ENCODE measurements at places on chromosomes 6 and 20.
A peak's percentile ranks its signal among the peaks of the same experiment; 100 is the strongest.

- DNase-seq = no peak
These were observed 1.9 kb downstream of the SYNJ2 start for GRCh38 chr6:157983406-157984119.

GRCh38 chr6:11427723-11428245 is 109.8 kb upstream of the TMEM170B start:
- no peak for DNase-seq

- no peak for DNase-seq
These were observed 83.2 kb upstream of the OGFRL1 start for GRCh38 chr6:71205336-71205956.

DNA sequence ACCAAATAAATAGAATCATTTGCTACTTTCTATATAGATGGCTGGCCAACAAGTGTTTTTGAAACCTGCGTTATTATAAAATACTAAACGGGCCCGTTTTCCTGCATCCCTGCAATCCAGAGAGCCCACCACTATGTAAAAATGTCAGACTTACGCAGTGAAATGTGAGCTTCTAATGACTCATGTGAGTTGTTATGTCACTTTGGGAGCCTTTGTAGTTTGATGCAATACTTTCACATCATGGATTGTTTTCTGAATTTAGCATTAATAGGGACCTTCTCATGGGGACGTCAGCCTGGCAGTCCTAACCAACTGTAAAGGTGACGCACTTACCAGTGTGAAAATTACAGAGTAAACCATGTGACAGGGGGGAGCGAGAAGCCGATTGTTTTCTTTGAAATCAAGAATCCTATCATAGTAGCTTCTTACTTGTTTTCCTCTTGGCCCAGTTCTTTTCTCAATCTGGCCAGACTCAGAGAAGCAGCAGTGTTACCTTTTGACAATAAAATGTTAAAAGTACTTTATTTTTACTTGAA is 75.3 kb downstream of the SSR1 start:
- DNase-seq = no peak

DNA sequence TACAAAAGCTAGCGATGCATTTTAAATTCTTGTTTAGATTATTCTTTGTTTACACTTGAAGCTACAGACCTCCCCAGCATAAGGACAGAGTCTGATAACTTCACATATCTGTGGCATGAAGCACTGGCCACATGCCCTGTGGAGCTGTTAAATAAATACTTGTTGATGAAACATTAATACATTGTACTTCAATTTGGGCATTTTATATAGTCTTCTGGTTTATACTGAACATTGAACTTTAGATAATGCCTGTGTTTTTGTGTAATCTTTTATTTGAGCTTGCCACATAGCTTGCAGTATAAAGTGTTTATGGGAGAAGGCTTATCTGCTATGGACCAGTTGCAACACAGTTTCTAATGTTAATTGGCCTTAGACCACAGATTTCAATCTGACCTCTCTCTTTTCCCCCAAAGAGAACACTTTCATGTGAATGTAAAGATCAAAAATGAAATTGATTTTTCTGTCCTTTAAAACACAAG is 48.2 kb downstream of the FRK start:
- no peak for DNase-seq

GRCh38 chr6:169145496-169145895 is 108.2 kb downstream of the THBS2 start:
- no peak for DNase-seq

DNA sequence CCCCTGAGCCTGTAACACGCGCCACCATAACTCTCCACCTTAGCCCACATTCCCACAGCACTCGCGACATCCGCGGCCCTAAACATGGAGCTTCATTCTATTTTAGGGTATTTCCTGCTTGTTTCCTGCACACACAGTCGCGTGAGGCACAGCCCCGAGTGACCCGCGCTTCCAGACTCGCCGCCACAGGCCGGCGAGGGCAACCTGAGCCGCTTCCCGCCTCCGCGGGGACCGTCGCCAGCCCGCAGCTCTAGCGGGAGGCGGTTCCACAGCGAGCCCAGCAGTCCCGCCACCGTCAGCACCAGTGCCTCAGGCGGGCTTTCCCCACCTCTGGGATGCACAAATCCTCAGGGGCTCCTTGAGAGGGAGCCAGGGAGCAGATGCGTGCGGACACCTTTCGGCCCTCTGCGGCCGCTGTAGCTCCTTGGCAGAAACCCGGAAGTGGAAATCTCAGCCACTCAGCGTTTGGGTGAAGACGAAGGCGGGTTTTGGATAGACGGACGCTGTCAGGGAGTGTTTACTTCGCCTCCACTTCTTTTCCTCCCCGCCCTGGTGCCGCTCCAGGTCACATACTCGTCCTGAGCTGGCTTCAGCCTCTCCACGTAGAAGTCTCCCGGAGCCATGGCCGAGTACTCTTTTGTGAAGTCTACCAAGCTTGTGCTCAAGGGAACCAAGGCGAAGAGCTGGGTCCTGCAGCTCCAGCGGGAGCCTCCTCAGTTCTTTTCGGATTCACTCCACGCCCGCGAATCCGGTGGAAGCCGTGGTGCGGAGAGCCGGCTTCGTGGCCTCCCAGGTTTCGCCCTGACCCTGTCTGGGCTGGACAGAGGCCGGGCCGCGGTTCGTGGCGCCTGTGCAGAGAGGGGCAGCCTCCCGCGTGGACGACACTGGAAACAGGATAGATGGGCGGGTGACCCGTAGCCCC is 2177.4 kb upstream of the DEFB115 start:
- DNase-seq = no peak

DNA sequence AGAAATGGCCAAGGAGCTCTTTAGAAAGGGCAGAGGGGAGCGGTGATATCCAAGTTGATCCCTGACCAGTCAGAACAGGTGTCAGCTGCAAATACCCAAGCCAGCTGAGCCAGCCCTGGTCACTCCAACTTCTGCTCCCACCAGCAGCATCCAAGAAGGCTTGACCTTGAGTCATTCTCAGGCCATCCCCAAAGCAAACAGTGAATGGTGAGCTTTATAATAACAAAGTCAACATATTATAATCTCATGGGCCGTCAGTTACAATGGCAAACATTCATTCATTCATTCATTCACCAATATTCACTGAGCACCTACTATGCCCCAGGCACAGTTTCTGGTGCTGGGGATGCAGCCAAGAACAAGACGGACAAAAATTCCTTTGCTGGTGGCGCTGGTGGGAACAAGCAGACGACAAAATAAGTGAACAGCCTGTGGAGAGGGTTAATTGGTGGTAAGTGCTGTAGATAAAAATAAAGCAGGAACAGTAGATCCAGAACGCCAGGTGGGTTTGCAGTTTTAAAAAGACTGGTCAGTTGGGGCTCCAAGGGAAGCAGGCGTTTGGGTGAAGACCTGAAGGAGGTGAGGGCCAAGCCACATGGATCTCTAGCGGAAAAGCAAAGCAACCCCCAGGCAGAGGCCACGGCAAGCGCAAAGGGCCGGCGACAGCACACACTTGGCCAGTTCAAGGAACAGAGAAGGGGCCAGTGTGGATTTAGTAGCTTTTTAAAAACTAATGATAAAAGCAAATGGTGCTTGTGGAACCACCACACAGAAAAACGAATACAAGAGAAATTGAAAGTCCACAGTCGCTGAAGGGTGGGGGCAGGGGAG is 131.8 kb upstream of the PTPN1 start:
- no peak for DNase-seq

DNA sequence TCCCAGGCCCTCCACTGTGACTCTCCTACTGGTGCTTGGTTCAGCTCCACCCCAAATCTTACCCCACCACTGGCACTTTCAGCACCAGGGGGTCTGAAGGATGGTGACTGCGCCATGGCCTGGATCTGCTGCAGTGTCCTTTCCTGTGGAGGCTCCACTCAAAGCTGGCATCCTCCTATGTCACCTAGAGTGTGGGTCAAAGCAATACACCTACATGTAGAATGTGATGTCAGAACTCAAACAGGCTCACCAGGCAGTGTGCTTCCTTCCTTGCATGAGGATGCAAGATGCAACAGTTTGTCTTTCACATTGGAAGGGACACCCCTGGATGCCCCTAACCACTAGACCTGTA is 32.8 kb upstream of the MICB start:
- no peak for DNase-seq

- DNase-seq = no peak
These were observed 10.4 kb upstream of the BFSP1 start for GRCh38 chr20:17541596-17541995.

GRCh38 chr20:1811621-1812498 is 83.3 kb upstream of the SIRPA start:
- DNase-seq = no peak

DNA sequence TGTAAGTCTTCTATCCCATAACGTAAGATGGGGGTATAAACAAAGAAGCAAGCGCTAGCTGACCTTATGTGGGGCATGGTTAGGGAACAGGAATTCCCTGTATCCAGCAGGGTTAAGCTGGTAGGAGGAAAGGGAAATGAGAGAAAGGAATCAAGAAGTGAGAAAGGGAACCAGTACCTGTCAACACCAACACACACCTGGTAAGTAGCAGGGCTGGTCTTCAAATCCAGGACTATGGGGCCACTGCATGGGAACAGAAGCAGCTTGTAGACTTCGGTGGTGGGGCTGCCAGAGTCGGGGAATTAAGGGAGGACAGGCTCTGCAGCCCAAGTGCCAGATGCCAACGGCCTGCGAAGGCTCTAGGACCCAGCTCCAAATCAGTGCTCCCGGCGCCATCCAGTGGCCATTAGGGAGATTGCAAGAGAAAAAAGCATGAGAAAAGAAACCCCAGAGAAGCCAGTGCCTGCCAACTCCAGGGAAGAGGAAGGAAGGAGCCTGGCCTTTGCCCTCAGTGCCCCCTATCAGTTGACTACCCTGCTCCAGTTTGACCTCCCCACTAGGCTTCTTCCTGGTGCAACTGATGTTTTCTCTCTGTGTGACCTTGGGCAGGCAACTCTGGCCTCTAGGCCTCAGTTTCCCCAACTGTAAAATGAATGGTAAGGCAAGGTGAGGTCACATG is 15.8 kb upstream of the RBPJL start:
- DNase-seq = peak; percentile 68

- no peak for DNase-seq
These were observed 25.8 kb downstream of the SEC23B start for GRCh38 chr20:18533491-18533890.

DNA sequence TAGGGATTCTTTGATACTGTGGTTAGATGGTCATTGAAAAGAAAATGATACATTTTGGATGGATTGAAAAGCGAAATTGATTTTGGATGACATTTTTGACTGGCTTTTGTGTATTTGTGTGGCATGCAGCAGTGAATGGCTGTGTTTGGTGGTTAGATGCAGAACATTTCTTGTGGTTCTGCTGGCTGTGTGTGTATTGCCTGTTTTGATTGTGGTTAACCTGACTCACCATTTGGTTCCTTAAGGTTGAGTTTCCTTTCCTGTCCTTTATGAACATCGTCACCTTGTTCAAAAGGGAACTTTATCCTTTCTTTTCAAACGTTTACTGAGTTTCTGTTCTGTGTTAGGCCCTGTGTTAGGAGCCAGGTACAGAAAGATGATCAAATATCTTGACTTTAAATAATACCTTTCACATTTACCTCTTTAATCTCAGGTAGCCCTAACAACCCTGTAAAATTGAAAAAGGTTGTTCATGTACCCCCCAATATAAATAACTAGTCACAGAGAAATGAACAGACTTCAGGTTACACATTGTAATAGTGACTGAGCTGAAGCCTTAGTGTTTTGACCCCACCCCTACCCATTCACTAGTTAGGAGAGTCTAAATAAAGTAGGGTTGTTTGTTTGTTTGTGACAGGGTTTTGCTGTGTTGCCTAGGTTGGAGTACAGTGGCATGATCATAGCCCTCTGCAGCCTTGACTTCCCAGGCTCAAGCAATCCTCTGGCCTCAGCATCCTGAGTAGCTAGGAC is 23.8 kb downstream of the ANKS1A start:
- peak; percentile 25 for DNase-seq

- DNase-seq = no peak
These were observed 133.1 kb downstream of the CDH26 start for GRCh38 chr20:60091305-60091704.

DNA sequence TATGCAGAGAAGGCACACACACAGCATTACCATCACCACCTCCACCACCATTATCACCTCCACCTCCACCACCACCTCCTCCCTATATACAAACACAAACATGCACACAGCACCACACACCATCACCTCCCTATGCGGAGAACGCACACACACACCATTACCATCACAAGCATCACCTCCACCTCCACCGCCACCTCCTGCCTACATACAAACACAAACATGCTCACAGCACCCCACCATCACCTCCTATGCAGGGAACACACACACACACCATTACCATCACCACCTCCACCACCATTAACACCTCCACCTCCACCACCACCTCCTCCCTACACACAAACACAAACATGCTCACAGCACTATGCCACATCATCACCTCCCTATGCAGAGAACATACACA is 236.5 kb upstream of the AFDN start:
- DNase-seq = no peak

DNA sequence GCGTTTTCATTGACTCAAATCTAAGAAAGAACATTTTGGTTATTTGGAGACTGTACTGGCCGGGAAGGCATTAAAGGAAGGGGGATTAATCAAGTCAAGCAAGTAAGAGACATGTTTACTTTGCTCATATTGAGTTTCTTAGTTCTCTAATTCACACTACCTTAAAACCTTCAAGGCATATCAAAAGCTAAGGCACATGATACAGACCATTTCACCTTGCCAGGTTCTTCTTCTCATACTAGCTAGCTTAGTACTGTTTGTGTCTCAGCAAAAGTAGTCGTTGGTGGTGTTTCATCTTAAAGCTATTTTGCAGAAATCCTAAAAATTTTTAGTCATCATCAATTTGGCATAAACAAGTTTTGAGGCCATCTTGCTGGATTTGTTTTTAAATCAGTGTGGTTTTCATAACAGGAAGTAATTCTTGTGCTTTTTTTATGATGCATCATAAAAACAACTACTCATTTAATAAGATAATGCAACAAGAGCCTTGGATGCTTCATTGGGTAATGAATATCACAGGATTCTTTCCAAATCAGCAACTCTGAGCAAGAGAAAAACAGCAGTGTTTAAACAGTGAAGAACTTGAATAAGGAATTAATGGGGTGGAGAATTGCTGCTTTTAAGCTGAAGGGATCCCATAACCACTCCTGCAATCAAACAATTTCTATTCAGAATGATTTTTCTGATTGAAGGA is 425.3 kb downstream of the EPM2A start:
- DNase-seq = no peak

- DNase-seq = no peak
These were observed 45.6 kb downstream of the ADGRF5 start for GRCh38 chr6:46876126-46876525.

DNA sequence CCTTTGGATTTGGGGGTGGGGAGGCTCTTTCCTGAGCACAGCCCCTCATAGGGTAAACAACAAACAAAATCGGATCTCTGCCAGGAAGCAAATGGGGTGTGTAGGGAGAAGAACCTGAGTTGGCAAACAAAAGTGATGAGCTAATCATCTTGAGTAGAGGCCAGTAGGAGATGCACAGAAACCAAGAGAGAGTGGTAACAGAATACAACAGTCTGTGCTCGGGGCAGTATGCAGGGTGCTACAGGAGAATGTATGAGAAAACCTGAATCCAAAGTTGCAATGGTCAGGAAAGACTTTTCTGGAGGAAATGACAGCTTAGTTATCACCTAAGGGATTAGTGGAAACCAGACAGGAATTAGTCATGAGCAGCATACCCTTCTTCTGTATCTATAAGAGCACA is 177.8 kb downstream of the CDKAL1 start:
- no peak for DNase-seq

- DNase-seq = no peak
These were observed 12.8 kb upstream of the DNAAF9 start for GRCh38 chr20:3420211-3420707.

GRCh38 chr6:162443101-162443500 is 284.5 kb downstream of the PRKN start:
- DNase-seq = no peak

- no peak for DNase-seq
These were observed 28.1 kb downstream of the LY86 start for GRCh38 chr6:6616656-6617055.

- DNase-seq = no peak
These were observed 4.0 kb upstream of the TULP1 start for GRCh38 chr6:35516712-35517111.
